ENCODE measurements at places on chromosomes 2 and 18.
A peak's percentile ranks its signal among the peaks of the same experiment; 100 is the strongest.

GRCh38 chr2:158809816-158810215 lies 14.7 kb downstream of the DAPL1 start:
- no peak for DNase-seq

DNA sequence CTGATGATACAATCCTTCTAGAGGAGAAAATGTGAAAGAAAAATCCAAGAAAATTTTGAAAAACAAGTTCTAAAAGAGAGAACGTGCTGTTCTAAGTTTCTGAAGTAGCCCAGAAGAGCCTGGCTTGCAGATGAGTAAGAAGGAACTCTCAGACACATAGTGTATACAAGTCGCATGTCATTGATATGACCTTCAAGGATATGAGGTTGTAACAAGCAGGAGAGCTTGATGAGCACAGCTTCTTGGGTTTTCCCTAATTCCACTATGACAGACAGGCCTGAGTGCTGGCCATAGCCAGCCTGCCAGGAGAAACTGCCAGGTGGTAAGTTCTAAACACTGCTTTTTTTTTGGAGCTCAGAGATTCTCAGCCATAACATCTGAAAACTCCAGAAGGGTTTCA lies 235.7 kb upstream of the SIX2 start:
- DNase-seq: no peak

- DNase-seq: no peak
These were observed 27.4 kb downstream of the HS6ST1 start for GRCh38 chr2:128291161-128291843.

- DNase-seq: no peak
These were observed 500.4 kb downstream of the SLC4A3 start for GRCh38 chr2:220127876-220128275.

DNA sequence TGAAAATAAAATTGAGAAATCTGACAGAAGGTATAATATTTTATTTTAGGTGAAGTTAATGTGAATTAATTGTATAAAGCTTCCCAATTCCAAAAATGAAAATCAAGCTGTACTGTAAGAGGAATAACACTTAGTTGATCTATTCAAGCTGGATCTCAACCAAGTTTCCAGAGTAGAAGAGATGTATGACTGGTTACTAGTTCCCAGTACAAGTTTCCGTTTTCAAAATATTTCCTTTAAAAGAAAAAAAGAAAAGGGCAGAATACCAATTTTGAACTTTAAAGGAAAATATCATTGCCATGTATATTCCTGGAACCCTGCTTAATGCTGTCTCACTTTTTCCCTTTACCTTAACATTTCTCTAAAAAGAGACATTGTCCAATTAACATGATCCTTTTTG lies 308.5 kb downstream of the IRS1 start:
- DNase-seq: no peak

DNA sequence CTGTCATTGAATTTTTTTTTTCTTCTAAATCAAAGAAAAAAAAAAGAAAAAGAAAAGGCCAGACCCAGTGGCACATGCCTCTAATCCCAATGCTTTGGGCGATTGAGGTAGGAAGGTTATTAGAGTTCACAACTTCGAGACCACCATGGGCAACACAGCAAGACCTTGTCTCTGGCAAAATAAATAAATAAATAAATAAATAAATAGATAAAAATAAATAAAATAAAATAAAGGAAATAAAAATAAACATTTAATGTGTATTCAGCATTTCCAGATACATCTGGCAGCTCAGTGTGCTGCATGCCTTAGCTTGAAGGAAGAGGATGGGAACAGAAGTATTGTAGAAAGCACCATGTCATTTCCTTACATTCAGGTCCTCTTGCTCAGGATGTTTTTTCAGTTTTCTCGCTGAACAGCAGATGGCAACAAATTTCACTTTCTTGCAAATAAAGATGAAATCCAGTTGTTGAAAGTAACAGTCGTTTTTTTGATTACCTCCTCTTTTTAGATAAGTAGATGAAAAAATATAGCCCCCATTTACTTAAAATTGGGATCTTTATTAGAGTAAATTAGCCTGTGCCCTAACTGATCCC lies 25.7 kb upstream of the FAM178B start:
- peak; percentile 77 for DNase-seq

GRCh38 chr18:58911241-58911640 lies 46.6 kb downstream of the ZNF532 start:
- DNase-seq: no peak

GRCh38 chr2:70956141-70956540 lies 20.4 kb downstream of the ATP6V1B1 start:
- DNase-seq: no peak

- DNase-seq: peak; percentile 93
These were observed 12.0 kb upstream of the GTF2A1L start for GRCh38 chr2:48605482-48606175.

DNA sequence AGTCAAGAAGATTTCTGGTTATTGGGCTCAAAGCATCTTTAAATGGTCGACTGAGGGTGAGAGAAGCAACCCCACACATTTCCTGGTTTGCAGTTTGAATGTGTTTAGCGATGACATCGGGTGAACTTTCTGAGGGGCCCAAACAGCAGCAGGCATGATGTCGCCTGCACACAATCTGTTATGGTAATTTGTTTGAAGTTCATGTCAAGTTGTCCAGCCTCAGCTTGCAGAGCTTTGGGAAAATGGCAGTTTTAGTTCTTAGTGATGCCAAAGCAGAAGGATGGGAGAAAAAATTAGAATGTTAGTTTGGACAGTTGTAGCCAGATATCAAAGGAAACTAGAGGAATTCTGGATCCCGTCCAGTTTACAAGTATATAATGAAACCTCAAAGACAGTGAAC lies 284.6 kb downstream of the MBD5 start:
- no peak for DNase-seq

GRCh38 chr2:12607971-12608370 lies 108.8 kb upstream of the TRIB2 start:
- DNase-seq: no peak

DNA sequence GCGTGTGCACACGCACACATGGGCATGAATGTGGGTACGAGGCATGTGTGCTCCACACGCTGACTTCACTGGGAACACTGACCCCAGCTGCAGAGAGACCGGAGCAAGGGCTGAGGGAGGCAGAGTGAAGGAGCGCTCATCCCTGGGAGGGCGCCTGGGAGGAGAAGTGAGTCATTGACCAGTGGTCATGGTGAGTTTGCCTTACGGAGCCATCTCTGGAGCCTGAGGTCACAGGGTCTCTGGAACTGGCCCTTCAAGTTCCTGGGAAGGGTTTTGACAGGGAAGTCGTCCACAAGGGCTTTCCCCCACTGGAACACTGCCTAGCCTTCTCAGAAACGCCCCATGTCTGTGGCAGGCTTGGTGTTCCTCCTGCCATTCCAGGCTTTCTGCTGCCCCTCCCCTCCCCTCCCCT lies 14.3 kb upstream of the TMEM185B start:
- no peak for DNase-seq

GRCh38 chr18:12231040-12231882 lies 22.9 kb upstream of the CIDEA start:
- no peak for DNase-seq

DNA sequence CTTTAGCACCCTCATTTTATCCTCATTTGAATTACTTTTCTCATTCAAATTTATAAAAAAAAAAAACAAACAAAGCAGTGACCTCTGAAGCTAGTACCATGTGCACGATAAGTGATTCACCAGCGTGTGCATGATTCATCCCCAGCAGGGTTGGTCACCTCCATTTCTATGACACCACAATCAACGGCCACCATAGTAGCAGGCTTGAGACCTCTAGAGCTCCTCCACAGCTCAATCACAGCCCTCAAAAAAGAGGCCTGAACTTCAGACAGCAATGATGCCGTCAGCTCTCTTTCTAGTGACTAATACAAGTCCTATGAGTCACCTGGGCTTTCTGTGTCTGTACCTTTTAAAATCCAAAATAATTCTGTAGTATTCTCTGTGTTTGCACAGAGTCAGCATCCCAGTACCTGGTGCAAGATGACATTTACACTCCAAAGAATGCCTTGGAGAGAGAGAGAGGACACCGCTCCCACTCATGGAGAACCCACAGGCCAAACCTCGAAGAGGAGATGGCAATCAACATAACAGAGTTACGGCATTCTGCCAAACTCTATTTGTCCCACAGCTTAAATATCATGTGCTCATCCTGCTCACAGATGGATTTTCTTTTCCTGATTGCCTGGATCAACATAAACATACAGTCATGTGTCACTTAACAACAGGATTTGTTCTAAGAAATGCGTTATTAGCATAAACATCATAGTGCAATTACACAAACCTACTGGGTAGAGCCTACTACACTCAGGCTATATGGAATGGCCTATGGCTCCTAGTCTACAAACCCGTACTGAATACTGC lies 58.7 kb downstream of the L3MBTL4 start:
- DNase-seq: no peak

DNA sequence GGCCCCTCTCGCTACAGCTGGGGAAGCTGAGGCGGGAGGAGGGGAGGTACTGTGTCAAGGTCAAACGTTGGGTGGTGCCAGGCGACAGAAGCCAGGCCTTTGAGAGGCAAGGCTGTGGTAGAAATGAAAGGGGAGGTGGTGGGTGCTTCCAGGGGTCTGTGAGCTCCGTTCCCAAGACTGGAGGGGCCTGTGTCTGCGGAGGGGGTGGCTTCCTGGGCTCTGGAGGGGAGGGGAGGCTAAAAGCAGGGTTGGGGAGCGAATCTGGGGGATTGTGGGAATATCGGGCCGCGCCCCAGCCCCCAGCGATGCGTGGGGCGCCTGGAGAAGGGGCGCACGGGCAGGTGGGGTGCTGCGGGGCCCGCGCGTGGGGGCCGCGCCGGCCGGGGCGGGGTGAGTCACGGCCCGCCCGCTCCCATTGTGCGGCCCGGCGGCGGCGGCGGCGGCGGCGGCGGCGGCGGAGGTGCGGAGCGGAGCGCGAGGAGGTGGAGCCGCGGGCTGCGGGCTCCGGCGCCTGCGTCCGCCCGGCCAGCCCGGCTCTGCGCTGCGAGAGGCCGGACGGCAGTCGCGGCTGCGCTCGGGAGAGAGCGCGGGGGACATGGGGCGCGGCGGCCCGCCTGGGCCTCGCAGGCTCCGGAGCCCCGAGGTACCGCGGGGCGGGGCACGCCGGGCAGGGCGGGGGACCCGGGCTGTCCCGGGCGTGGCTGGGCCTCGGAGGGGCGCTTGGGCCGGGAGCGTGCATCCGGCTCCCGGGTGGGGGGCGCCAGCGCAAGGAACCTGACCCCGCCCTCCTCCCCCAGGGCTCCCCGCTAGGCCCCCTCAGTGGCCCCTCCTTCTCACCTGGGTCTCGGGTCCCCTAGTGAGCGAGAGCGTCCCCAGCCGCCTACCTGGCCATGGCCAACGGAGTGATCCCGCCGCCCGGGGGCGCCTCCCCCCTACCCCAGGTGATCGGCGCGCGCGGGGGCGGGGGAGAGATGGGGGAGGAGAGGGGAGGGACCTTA lies at the start of gene SLC4A3:
SLC4A3 (plus strand) TSS at position 528 of the 998 bp plus-strand sequence; CDS start at position 891, 363 bp downstream.
- peak; percentile 23 for DNase-seq

- DNase-seq: peak; percentile 63
These were observed 339.7 kb upstream of the SLC14A2 start for GRCh38 chr18:45275367-45276113.

- no peak for DNase-seq
These were observed 62.4 kb downstream of the MRPS9 start for GRCh38 chr2:105100046-105100840.

GRCh38 chr2:205860181-205860580 lies 177.9 kb downstream of the NRP2 start:
- DNase-seq: no peak

DNA sequence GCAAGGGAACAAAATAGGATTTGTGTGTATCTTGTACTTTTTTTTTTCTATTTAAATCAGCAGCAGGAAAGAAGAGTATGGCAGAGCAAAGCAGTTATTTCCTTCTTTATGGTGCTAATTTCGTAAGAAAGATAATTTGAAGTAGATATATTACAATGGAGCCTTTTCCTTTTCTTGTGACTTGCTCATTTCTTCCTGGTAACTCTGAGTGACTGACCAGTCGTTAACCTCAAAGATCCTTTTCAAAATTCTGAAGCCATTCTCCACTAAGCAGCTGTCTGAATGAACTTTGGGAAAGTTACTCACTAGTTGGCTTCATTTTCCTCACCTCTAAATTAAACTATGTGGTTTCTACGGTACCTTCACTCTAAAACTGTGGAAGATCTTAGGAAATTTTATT lies 24.6 kb downstream of the AFTPH start:
- no peak for DNase-seq

GRCh38 chr18:75958683-75959082 lies 531.2 kb upstream of the SMIM21 start:
- DNase-seq: peak; percentile 1

GRCh38 chr2:167212014-167212648 lies 323.9 kb downstream of the XIRP2 start:
- DNase-seq: peak; percentile 80

- DNase-seq: peak; percentile 29
These were observed 15.3 kb upstream of the UGT1A9 start for GRCh38 chr2:233656443-233656842.

- DNase-seq: no peak
These were observed 10.9 kb downstream of the WDR7 start for GRCh38 chr18:56662063-56662408.

- peak; percentile 41 for DNase-seq
These were observed 25.9 kb downstream of the HDLBP start for GRCh38 chr2:241289597-241289996.

- DNase-seq: no peak
These were observed 227.7 kb upstream of the ZEB2 start for GRCh38 chr2:144747571-144747970.

- no peak for DNase-seq
These were observed 59.9 kb upstream of the PEX13 start for GRCh38 chr2:60957643-60958042.

DNA sequence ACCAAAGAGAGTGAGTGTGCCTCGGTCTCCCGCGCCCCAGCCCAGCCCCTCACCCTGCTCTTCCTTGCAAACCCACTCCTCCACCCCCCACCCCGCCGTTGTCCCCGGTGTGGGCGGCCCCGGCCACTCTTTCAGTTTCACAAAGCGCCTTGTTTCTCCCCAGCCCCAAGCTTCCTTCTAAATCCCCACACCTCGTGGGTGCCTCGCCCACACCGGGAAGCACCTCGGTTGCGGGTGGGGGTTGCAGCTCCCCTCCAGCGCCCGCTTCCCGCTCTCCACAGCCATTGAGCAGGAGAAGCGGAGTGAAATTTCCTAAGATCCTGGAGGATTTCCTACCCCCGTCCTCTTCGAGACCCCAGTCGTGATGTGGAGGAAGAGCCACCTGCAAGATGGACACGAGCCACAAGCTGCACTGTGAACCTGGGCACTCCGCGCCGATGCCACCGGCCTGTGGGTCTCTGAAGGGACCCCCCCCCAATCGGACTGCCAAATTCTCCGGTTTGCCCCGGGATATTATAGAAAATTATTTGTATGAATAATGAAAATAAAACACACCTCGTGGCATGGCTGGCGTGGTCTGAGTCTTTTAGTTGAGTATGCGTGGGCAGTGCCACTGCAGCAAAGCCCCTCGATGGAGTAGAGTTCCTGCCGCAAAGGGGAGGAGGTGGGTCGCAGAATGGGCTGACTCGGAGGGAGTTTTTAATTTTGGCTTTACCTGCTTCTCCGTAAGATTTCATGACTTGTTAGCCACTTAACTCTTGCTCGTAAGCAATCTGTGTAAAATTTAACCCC lies 848 bp downstream of the TMSB10 start:
- peak; percentile 36 for DNase-seq

DNA sequence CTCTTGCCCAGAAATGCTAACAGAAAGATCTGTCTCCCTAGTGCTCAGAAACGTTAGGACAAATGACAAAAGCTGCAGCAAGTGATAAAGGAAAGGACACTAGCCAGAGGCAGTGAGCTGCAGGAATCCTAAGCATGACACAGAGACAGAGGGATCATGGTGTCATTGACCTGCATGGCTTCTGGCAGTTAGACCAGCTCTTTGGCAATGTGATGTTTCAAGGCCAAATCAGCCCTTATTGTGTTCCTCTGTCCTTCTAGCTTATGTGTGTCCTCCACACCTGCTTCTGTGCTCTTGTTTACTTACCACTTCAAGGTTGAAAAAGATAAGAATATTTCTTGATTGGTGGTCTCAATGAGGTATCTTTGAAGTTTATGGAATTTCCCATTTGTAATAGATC lies 120.8 kb downstream of the RHBDD1 start:
- DNase-seq: no peak

All from hematopoietic multipotent progenitor cell treated with erythropoietin and hydrocortisone succinate and interleukin-3 and kit ligand, for 6 days (in vitro differentiated cells).